Glutamatergic neuron (in vitro differentiated cells): ENCODE measurements at places on chromosomes 11 and 22.
A peak's percentile ranks its signal among the peaks of the same experiment; 100 is the strongest.

DNA sequence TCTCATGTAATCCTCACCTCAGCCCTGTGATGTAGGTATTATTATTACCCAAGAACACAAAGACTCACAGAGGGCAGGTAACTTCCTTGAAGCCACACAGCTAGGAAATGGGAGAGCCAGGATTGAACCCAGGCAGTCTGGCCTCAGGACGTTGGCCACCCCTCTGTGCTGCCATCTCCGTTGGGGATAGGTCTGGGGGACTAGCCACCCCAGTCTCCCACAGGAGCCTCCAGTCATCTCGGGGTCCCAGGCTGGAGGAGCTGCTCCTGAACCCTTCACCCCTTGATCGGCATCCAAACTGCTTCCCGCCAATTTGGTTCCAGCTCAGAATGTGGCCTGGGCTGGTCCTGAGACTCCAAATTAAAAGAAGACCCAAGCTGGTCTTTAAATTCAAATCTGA is 10.4 kb upstream of the TCF20 start:
- no peak for DNase-seq
- H3K36me3 ChIP-seq, result peaks cover 6% of the 10 kb centered on the region
- H3K27ac ChIP-seq, result no peak overlapping the region
- peaks cover 9% of the 10 kb centered on the region for H3K27me3 ChIP-seq
- H3K4me3 ChIP-seq, result no peak overlapping the region
- H3K4me1 ChIP-seq, result peaks cover 24% of the 10 kb centered on the region

DNA sequence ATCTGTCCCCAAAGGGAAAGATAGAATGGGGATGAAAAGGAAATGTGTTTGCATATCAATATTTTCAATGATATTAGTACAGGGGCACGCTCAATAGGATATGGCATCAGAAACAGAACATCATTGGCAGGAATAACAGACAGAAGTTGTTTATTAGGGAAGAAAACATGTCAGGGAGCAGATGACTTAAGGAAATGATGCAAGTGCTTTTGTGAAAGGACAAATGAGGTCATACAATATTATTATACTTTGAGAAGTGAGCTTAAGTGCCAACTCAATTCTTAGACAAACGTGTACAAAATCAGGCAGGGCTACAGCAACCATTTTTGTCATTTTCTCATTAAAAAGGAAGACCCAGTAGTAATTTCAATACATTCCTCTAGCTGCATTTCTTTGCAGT is 388.4 kb downstream of the SOX6 start:
- no peak for DNase-seq
- peaks cover 1% of the 10 kb centered on the region for H3K27me3 ChIP-seq
- no peak overlapping the region for H3K27ac ChIP-seq
- no peaks in the 10 kb centered on the region for H3K4me1 ChIP-seq

DNA sequence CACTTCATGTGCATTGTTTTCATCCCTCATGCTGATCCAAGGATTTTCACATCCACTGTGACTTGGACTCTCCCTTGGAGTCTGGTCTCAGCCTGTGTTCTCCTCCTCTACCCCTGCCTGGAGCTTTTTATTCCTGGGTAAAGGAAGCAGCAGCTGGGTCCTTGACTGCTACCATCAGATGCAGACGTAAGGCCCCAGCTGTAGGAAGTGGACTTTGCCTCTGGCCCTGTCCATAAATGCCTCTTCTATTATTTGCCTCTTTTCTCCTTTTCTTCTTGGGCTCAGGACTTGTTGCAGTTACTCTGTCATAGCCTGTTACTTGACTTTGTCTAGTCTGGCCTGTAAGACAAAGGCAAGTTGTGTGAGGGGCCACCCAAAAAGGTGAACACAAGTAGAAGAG is 303.8 kb downstream of the NXPE2 start:
- H3K27ac ChIP-seq, result no peak overlapping the region
- H3K36me3 ChIP-seq, result peaks cover 6% of the 10 kb centered on the region
- no peak overlapping the region for H3K4me3 ChIP-seq

- no peaks in the 10 kb centered on the region for H3K4me1 ChIP-seq
- H3K4me3 ChIP-seq, result no peak overlapping the region
- no peaks in the 10 kb centered on the region for H3K36me3 ChIP-seq
- no peak overlapping the region for H3K27ac ChIP-seq
- H3K27me3 ChIP-seq, result peaks cover 2% of the 10 kb centered on the region
Observed at GRCh38 chr11:79902493-79902892, 461.7 kb upstream of the TENM4 start.

DNA sequence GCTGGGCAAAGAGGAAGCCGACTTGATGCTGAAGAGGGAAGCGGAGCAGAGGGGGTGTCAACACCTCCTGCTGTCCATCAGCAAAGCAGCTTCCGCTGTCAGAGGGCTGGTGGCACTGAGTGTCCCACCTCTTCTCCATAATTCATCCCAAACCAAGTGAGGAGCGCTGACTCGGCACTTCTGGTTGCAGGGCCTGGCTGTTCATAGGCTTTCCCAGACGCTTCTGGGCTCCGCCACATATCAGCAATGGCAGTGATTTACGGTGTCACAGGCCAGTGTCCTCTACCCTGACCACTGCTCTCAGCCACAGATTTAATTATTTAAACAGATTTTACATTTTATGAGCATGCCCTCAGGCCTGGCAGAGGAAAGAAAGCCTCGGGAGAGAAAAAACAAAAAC is 70.1 kb upstream of the TENM4 start:
- H3K4me3 ChIP-seq, result no peak overlapping the region
- no peak for DNase-seq
- no peaks in the 10 kb centered on the region for H3K27me3 ChIP-seq
- H3K36me3 ChIP-seq, result no peaks in the 10 kb centered on the region
- H3K27ac ChIP-seq, result no peak overlapping the region

DNA sequence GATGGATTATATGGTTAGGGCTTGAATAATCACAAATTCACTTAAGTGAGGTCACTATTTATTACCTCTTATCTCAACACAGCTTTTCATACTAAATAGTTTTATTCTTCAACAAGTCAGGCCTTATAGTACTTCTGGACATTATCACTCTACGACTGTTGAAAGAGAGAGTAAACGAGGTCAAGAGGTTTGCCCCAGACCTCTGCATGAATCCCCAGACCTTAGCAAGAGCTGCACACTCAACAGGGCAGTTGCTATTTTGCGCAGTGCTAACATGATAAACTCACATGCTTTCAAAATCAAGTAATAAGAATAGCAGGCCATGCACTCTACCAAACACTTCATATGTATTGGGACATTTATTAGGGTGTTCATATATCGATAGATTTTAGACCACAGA is 60.5 kb downstream of the DDI1 start:
- DNase-seq, result no peak
- H3K36me3 ChIP-seq, result no peaks in the 10 kb centered on the region
- no peak overlapping the region for H3K4me3 ChIP-seq
- no peak overlapping the region for H3K27ac ChIP-seq

- no peak overlapping the region for H3K27ac ChIP-seq
- no peak overlapping the region for H3K4me3 ChIP-seq
- no peaks in the 10 kb centered on the region for H3K27me3 ChIP-seq
- no peak for DNase-seq
Observed at GRCh38 chr11:32838505-32839274, 9.0 kb downstream of the PRRG4 start.

DNA sequence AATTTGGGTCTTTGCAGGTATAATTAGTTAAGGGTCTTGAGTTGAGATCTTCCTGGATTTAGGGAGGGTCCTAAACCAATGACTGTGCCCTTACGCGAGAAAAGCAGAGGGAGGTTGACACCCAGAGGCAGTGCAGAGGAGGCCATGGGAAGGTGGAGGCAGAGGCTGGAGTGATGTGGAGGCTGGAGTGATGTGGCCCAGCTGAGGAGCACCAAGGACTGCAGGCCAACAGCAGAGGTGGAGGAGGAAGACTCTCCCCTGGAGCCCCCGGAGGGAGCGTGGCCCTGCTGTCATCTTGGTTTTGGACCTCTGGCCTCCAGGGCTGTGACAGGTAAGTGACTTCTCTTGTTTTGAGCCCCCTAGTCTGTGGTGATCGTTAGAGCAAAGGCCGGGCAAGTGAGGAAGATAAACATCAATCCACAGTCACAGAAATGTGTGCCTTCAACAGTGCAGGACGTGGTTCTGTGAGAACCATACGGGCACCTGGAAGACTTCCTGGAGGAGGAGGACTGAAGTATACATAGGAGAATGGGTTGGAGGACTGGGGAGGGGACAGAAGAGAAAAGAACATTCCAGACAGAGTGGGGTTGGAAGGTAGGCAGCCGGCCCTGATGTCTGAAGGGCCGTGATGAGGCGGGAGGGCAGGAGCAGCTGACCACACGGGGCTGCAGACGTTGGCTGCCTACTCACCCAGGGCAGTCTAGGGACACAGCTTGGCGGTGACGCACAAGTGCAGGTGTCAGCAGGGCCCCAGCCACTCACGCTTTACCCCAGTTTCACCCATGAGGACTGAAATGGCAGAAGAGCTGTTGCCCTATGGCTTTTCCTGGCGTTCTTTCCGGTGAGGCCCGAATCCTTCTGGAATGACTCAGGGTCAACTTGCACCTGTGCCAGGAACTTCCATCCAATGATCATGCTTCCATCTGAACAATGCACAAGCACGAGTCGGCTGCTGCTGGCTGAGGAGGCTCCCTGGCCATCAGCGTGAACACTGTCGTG is 270.2 kb downstream of the CTTN start:
- peaks cover 17% of the 10 kb centered on the region for H3K27me3 ChIP-seq
- no peak for DNase-seq
- peak overlapping the region; percentile 62 for H3K4me3 ChIP-seq
- H3K36me3 ChIP-seq, result peaks cover 6% of the 10 kb centered on the region

- H3K4me3 ChIP-seq, result no peak overlapping the region
- H3K27me3 ChIP-seq, result no peaks in the 10 kb centered on the region
- no peaks in the 10 kb centered on the region for H3K4me1 ChIP-seq
- no peak for DNase-seq
- peaks cover 7% of the 10 kb centered on the region for H3K36me3 ChIP-seq
Observed at GRCh38 chr11:37788141-37788877, 1190.3 kb upstream of the RAG2 start.

DNA sequence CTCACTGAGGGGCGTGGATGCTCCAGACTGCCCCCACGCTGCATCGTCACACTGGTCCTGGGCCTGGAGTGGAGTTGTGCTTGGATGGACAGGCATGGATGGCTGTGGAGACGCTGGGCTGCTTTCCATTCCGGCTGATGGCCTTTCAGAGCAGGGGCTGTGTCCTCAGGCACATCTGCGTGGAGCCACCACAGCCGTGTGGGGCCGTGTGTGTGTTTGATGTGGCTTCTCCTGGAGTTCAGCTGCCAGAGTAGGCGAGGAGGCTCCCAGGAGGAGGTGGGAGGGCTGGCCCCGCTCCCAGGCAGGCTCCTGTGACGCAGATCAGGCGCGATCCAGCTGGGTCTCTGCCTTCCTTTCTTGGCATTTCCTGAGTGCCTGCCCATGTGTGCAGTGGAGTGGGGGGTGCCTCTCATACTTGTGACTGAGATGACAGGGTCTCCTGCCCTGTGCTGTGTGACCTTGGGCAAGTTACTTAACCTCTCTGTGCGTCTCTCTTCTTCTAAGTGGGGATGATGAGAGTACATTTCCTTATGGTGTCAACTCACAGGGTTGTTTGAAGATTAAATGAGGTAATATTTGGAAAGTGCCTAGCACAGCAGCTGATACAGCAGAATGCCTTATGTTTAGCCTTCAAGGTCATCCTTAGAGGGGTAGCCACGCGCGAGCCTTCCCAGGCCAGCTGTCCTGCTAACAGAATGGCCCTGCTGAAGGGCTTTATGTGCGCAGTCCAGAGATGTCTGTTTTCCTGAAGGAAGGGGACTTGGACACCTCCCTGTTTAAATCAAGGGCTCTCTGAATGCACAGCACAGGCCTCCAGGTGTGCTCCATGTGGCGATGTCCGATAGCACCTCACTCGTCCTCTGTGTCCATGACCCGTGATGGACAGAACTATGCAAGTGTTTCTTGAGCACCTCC is 33.5 kb downstream of the GLB1L2 start:
- DNase-seq, result peak; percentile 22
- peaks cover 6% of the 10 kb centered on the region for H3K36me3 ChIP-seq

DNA sequence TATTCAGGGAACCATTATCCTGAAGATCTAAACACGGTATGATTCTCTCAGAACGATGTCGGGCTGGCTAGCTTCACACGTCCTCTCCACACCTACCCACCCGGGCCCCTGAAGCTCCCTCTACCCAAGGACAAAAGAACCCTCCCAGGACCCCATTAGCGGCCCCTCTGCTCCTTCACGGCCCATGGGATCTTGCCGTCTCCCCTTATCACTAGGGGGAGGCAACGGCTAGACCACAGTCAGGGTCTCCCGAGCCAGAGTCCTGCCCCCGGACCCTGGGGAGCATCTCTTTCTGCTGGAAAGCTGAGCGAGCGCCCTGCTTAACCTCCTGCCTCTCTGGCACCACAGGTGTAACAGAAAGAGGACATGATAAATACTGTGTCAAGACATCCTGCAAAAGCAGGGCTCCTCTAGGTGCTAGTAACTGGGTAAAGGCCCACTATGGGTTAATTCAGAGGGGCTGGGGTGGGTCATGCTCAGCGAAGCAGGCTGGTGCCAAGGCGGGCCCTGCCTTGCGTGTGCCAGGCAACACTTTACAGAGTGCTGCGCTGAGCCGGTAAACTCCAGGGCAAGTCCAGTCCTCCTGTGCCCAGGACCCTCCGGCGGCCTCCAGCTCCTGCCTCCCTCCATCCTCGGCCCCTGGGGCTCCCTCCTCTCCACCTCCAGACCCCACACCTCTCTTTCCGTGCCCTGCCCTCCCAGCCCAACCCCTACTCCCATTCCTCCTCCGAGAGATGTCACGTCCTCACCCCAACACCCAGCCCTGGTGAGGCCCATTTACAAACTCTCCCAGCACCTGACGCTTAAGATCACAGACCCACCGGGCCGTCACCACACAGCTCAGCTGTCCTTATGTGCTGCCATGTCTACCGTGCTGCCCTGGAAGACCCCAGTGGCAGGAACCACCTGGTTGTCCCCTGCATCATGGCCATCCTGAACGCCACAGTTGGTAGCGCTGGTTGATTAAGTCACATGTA is 3.0 kb downstream of the TOLLIP start:
- H3K4me3 ChIP-seq, result no peak overlapping the region
- H3K4me1 ChIP-seq, result peaks cover 11% of the 10 kb centered on the region
- no peak overlapping the region for H3K27ac ChIP-seq
- H3K36me3 ChIP-seq, result peaks cover 10% of the 10 kb centered on the region

- H3K4me1 ChIP-seq, result peaks cover 34% of the 10 kb centered on the region
- no peak overlapping the region for H3K4me3 ChIP-seq
- no peak for DNase-seq
- H3K27me3 ChIP-seq, result no peaks in the 10 kb centered on the region
- no peak overlapping the region for H3K27ac ChIP-seq
Observed at GRCh38 chr22:43227239-43227630, 40.3 kb upstream of the TTLL12 start.

DNA sequence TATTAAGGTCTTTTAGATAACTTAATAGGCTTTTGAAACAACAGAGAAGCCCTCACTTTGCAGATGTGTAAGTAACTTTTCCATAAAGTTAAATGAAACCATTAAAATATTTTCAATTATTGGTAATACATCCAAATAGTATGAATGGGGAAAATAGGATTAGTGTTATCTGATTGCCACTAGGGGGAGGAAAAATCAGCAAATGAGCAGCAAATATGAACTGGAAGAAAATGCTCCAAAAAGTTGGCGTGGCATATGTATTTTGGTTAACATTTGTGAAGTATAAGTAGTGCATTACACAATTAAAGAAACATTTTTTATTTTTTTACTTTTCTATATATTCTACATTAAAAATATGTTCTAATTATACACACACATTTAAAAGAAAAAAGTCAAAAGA is 259.8 kb upstream of the ANO5 start:
- DNase-seq, result no peak
- no peaks in the 10 kb centered on the region for H3K27me3 ChIP-seq
- H3K4me3 ChIP-seq, result no peak overlapping the region
- no peaks in the 10 kb centered on the region for H3K36me3 ChIP-seq
- no peak overlapping the region for H3K27ac ChIP-seq
- peaks cover 3% of the 10 kb centered on the region for H3K4me1 ChIP-seq
